ENCODE measurements at places on chromosomes 12 and 14. TPM values are rescaled to one million over a fixed set of nuclear protein-coding genes. Genes with fewer than 3 reads are reported as not detected.
A peak's percentile ranks its signal among the peaks of the same experiment; 100 is the strongest.

DNA sequence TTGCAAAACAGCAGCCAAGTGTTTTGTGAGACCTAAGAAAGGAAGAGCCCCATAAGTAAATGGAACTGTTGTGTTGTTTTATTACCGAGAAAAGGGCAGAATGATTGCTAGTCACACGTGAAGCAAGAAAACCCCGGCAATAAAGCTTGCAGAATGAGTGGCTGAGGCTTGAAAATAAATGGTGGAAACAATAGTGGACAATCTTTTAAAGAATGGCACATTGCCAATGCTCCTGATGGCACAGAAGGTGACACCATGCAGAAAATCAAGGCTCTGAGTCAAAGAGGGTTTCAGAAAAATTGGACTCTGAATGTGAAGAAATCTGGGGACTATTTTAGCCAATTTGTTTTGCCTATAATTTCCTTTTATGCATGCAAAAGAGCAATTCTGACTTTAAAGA lies 4.0 kb upstream of the AQP2 start:
- DNase-seq: no peak

Gene GPR135
- 1.5 TPM for total RNA-seq

Gene SELPLG
- total RNA-seq: 4.9 TPM

DNA sequence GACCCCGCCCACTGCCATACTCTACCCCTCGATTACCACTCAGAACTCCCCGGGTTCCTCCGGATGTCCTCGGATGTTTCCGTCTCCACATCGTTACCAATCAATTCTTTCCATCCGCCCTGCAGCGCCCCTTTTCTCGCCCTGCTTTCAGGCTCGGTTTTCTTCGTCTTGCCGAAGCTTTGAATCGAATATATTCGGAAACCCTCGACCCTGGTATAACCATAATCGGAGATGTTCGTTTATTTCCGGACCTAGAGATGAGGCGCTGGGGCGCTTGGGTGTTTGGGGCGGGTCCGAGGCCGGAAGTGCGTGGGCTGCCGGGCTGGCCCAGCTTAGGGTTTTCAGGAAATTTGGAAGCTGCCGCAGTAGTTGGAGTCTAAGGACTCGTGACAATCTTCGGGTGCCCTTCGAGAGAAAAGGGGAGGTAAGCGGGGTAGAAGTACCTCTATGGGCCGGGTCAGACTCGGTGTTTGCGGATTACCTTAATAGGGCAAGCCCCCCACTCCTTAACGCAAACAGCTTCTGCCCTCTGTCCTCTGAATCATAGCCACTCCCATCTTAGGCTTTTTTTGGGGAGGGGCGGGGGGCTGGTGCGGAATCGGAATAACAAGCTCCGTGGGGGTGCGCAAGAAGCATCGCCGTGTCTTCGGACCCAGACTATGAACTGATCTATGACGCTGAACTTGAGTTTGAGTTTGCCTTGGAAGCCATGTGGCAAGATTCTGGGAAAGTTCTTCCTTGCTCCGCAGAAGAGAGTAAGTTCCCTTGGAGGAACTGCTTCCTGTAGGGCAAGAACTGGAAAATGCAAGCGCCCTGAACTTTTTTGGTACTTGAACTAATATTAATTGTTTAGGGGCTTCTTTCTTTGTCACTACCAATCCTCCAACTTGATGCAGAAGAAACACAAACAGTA lies at the start of gene C14orf119:
TSS of gene C14orf119 (plus strand) at position 310 of the 913 bp plus-strand sequence. CDS start 2,154 bp downstream, outside the sequence.
- no peak for DNase-seq

Gene ANKRD33
- total RNA-seq: not detected

DNA sequence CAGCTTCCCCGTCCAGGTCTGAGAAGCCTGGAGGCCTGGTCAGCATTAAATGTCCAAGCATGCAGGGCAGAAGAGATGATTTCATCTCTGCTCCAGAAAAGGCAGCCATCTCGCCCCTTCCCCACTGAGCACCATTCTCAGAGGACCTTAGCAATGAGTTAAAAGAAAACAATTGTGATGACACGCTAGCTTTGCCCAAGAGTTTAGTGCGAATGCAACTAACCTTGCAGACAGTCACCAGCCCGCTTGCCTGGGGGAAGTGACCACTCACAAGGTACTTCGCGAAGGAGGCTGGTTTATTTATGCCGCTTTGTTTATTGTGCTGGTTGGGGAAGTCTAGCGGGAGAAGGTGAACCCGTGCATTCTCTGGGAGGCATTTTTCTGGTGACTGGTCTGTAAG lies 170.7 kb downstream of the RBM19 start:
- no peak for DNase-seq

Gene SLC25A47
- total RNA-seq: not detected

DNA sequence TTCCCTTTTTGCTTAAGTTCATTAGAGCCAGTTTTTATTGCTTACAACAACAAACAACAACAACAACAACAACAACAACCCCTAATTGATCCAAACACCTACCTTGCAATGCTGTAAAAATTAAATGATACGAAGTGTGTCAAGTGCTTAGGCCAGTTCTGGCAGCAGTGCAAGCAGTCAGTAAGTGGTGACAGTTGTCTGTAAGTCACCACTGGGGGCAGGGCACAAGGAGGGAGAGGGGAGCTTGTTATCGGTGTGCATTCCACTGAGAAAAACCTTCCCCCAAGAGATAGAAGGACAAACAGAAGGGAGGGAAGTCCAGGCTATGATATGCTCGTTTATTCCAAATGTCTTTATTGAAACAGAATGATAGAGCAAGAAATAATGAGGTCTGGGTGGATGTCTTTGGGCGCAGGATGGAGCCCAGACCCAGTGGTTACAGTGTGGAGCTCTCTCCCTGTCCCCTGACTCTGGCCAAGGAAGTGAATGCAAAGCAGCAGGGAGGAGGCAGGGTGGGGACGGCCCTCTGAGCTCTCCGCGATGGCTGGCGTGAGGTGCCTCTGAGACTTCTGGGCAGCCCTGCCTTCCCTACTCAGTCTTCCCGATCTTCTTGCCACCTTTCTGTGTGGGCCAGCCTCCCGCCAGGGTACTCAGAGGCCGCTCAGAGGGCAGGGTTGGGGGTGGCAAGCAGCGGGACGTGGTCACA lies 6.5 kb downstream of the SLC22A17 start:
- DNase-seq: no peak

GRCh38 chr12:32515137-32515873 lies 115.9 kb downstream of the FGD4 start:
- DNase-seq: no peak

DNA sequence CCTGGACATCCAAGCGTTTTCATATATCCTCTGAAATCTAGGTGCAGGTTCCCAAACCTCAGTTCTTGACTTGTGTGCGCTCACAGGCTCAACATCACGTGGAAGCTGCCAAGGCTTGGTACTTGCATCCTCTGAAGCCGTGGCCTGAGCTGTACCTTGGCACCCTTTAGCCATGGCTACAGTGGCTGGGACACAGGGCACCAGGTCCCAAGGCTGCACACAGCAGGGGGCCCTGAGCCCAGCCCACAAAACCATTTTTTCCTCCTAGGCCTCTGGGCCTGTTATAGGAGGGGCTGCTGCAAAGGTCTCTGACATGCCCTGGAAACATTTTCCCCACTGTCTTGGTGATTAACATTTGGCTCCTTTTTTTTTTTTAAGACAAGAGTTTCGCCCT lies 11.6 kb upstream of the FAM177A1 start:
- no peak for DNase-seq

- DNase-seq: no peak
Observed at GRCh38 chr12:122205053-122205925, 1.8 kb downstream of the B3GNT4 start.

- no peak for DNase-seq
Observed at GRCh38 chr12:95848575-95849388, 10.0 kb upstream of the SNRPF start.

GRCh38 chr12:6205144-6205539 lies 4.9 kb downstream of the CD9 start:
- DNase-seq: peak; percentile 86

DNA sequence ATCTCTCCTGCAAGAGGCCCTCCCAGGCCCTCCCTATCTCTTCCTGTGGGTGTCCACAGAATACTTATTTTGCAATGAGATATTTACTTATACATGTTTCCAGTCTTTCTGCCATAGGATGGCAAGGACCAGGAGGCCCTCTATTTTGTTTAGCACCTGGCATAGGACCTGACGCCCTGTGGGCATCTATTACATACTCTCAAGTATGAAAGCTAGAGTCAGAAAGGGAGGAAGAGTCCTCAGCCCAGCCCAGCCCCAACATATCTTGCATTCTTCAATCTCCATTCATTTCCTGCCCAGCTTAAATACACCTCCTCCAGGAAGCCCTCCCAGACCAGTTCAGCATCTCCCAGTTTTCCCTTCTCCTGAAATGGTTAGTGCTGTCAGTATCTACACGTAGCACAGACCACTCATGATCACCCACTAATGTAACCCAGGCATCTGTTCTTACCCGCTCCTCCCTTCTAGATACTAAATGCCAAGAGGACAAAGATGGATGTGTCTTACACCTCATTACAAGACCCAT lies 7.4 kb downstream of the FOXN4 start:
- no peak for DNase-seq
